ENCODE measurements at places on chromosomes 13 and 19.

- no peak overlapping the region for H3K4me3 ChIP-seq
- DNase-seq = no peak
- no peak overlapping the region for H3K27ac ChIP-seq
- no peaks in the 10 kb centered on the region for H3K27me3 ChIP-seq
- H3K4me1 ChIP-seq = no peaks in the 10 kb centered on the region
These were observed 15.2 kb upstream of the PPP1R12C start for GRCh38 chr19:55132453-55133129.

DNA sequence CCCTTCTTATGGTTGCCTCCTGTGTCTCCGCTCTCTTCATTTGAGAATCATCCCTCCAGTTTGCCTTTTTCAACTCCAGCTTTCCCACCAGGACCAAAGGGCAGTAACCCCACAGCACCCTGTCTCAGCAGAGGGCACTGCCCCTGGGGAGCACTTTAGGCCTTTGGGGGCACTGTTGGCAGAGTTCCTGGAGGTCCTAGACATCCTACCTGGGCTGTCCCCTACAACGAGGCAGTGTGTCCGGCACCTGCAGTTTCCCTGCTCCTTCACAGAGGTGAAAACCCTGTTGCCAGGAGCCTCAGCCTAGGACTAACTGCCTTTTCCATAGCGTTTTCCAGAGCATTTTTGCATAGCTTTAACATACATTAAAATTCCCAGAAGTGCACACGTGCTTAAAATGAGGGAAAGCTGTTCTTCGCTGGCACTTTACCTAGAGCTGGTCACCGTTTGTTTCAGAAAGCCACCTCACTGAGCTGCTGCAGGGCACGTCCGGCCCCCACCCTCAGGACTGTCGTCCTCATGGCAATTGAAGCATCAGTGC lies 234.9 kb downstream of the TEX29 start:
- H3K27ac ChIP-seq = no peak overlapping the region
- no peak overlapping the region for H3K4me3 ChIP-seq
- H3K27me3 ChIP-seq = no peaks in the 10 kb centered on the region
- no peak for DNase-seq

DNA sequence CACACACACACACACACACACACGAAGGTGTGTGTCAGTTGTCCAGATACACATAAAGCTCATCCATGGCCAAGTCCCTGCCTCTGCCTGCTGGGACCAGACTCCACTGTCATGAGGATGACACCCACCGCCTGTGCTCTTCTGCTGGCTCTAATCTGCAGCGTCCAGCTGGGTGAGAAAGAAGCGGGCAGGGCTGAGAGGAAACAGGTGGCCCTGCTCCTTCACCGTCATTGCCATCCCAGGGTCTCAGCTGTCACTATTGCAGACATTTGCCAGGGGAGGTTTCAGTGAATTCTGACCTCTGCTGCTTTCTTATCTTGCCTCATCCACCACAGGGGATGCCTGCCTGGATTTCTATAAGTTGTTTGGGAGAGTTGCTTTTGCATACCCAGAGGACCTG lies 31.4 kb downstream of the SCGB2B2 start:
- H3K27ac ChIP-seq = no peak overlapping the region
- H3K27me3 ChIP-seq = no peaks in the 10 kb centered on the region
- H3K36me3 ChIP-seq = no peaks in the 10 kb centered on the region

GRCh38 chr13:111906306-111906705 lies 160.6 kb upstream of the SOX1 start:
- no peak overlapping the region for H3K27ac ChIP-seq
- H3K4me1 ChIP-seq = no peaks in the 10 kb centered on the region
- no peaks in the 10 kb centered on the region for H3K27me3 ChIP-seq
- no peaks in the 10 kb centered on the region for H3K36me3 ChIP-seq

DNA sequence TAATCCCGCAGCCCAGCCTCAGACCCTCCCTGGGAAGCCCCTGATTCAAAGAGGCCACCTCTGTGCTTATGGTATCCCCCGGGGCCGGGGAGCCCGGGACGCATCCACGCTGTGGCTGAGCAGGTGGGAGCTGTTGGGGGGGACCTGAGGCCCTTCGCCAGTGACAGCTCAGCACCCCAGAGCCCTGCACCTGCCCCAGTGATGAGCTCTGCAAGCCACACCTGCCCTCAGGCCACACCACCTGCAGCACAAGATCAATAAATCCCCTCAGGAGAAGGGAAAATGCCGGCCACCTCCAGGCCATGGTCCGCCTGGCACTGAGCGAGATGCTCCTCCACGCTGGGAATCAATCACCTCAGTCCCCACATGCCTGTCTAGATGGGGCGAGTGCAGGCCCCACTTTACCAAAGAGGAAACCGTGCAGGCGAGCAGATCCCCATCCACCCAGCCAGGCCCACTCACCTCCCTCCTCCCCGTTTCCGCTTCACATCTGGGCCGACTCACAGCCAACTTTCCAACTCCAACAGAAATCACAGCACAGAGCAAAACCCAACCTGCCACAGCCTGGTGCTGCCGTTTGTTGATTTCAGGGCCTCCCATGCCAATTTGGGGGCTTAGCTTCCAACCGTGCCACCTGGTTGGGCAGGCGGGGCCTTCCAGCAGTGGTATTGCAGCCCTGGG lies 12.8 kb downstream of the MOB3A start:
- no peak overlapping the region for H3K27ac ChIP-seq
- no peaks in the 10 kb centered on the region for H3K27me3 ChIP-seq

DNA sequence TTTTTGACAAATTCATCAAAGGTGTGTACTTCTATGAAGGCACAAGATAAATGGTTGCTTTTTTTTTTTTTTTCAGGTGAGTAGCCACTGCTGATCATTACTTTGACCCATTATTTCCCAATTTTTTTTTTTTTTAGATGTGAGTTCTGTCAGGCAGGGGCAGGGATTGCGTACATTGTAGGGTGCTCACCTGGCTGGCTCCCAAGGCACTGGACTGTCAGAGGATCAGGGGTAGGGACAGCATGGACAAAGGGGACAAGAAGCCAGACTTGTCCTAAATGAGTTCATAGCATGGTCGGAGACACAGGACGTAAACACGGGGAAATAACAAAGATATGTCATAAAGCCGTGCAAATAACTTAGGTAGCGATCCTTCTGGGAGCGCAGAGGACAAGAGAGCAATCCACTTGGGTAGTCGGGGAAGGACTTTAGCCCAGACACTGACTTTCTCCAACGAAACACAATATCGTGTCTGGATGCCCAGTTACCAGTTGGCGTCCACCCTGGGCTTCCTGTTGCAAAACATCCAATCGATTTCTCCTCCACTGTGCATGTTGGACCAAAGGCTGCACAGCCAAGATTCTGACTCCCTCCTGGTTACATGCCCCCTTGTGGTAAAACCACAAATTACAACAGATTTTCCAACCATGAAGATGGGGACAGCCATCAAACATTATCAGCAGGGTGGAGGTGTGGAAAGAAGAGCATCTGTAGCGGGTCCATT lies 27.5 kb upstream of the KATNAL1 start:
- peaks cover 27% of the 10 kb centered on the region for H3K4me1 ChIP-seq
- H3K4me3 ChIP-seq = no peak overlapping the region
- no peaks in the 10 kb centered on the region for H3K27me3 ChIP-seq
- H3K36me3 ChIP-seq = no peaks in the 10 kb centered on the region

- H3K36me3 ChIP-seq = no peaks in the 10 kb centered on the region
- H3K27me3 ChIP-seq = no peaks in the 10 kb centered on the region
- H3K27ac ChIP-seq = no peak overlapping the region
- H3K4me1 ChIP-seq = no peaks in the 10 kb centered on the region
These were observed 219.1 kb upstream of the NBEA start for GRCh38 chr13:34722922-34723321.

DNA sequence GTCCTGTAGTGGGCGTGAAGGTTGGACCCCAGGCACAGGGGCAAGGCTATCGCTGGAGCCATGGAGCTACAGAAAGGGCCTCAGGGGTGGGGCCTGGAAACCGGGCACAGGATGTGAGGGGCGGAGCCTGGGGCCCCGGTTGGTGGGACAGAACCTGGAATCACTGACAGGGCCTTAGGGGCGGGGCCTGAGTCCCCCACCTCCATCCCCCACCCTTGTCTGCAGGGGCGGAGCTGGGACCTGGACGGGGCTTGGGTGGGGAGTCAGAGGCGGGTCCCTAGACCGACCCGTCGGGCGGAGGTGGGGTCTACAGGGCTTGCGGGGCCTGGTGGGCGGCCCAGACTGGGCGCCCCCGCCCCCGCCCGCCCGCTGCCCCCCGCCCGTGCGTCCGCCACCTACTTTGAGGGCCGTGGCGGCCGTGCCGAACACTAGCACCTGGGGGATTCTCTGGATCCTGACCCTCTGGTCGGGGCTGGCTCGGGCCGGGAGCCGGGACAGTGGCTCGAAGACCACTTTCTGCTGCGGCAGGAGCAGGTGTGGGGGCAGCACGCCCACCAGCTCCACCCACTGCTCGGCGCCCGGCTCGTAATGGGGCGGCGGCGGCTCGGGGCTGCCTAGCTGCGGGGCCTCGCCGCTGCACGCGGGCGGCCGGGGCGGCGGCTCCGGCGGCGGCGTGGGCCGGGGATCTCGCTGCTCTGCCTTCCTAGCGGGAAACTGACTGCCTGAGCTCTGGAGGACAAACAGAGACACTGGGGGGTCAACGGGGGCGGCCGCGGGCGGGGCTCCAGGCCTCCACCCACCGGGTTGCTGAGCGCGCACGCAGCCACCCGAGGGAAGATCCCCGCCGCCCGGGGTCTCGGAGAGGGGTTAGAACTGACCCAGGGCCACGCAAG lies 26.3 kb downstream of the DCAF15 start:
- peak overlapping the region; percentile 83 for H3K27ac ChIP-seq
- H3K36me3 ChIP-seq = no peaks in the 10 kb centered on the region
- H3K4me3 ChIP-seq = peak overlapping the region; percentile 26
- H3K4me1 ChIP-seq = no peaks in the 10 kb centered on the region
- H3K27me3 ChIP-seq = no peaks in the 10 kb centered on the region

Measured in uterus (tissue), 4 donors.